Muscle of back (tissue), 13 donors: ENCODE measurements at places on chromosomes 16 and 17.

GRCh38 chr17:48804936-48805411 lies 12.1 kb downstream of the TTLL6 start:
- no peak for DNase-seq

GRCh38 chr17:75498039-75498725 lies 17.2 kb downstream of the CASKIN2 start:
- no peak for DNase-seq

DNA sequence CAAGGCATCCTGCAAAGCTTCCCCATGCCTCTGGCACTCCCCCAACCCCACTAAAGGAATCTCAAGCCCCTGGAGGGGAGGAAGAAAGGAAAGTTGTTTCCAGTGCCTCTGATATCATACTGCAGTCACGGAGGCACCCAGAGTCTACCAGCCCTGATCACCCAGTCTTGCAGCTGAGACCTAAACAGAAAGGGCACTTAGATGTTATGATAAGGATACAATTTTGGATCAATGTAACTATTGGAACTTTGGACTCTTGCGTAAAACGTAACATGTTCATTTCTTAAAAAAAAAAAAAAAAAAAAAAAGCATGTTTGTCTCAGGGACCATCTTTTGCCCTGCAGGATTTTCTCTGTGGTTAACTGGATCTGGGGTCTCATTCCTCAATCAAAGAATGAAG lies 52.4 kb upstream of the COX10 start:
- DNase-seq: no peak

- no peak for DNase-seq
Measured at GRCh38 chr16:83164816-83165215, 538.0 kb downstream of the CDH13 start.

DNA sequence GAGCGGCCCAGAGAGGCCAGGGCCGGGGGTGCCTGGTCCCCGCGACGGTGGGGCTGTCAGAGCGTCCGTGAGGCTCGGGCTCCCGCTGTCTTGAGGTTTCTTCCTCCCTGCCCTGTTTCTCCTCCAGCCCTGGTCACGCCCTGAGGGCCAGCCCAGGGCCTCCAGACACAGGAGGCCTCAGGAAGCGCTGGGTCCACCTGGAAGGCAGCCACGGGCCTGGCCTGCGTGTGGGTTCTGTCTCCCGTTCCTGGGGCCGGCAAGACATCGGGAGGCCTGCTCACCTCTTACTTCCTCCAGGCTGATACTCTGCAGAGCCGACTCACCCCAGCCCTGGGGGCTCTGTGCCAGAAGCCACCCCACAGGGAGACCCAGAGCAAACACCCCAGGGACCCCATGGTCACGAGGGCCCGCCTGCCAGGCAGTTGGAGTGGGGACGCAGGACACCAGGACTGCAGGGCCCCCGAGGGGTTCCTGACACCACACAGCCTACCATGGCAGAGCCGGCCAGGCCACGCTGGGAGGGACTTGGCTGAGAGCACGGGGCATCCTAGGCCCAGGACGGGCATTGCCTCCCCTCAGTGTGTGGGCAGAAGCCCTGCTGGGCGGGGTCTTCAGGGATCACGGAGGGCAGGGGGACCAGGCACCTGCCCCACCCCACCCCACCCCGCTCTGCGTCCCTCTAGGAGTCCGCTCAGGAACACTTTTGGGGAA lies 18.9 kb upstream of the CACNA1H start:
- DNase-seq: no peak

DNA sequence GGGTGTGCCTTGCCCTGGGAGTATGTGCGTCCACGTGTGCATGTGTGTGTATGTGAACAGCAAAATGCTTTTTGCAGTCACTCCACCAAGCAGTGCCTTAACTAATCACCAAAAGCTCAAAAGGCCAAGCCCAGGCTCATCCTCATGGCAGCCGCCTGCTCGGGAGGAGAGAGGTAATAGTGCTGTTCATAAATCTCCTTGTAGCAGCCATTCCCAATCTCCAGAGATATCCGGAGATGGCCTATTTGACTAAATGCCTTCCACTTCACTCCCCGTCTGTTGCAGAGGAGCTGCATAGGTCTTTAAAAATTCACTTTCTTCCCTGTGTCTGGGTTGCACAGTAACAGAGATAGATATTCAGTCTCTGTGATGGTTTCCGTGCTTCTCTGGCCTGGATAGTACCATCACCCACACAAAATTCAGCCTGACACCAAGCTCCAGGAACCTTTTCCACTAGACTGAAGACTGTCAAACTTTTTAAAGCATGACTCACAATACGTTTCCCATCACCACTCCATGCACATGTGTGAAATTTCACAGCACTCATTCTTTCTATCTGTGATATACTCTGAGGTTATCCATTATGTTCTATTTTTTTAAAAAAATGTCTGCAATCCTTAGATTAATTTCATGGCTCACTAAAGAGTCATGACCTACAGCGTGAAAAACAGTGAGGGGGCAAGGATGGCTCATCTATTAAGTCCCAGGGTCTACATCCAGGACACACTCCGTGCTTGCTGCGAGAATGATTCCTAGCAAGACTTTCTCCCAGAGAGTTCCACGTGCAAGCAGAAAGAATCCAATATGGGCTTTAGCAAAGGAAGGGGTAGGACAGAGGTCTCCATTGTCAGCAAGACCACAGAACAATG lies 357.8 kb downstream of the GRIN2A start:
- no peak for DNase-seq

DNA sequence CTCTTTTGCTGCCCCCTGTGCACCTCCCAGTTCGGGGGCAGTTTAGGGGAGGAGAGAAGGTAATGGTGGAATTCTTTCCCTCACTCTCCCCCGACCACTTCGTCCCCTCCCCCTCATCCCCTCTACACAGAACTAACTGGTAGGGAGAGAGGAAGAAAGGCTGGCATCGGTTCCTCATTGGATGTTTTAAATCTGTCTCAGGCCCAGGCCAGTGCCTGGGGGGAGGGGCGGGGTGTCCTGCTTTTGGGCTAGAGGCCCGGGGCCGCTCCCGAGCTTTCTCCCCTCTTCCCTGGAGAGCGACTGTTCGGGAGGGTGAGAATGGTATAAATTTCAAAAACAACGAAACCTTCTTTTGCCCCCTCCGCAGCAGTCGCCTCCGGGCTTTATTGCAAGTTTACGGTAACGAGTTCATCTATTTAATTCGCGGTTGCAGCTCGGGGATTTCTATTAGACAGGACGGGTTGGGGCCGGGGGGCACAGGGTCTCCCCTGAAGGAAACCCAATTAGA lies at the start of gene PRAC2:
PRAC2 (plus strand) TSS at position 271 of the 508 bp plus-strand sequence. CDS start 1,226 bp downstream, outside the sequence.
- no peak for DNase-seq

DNA sequence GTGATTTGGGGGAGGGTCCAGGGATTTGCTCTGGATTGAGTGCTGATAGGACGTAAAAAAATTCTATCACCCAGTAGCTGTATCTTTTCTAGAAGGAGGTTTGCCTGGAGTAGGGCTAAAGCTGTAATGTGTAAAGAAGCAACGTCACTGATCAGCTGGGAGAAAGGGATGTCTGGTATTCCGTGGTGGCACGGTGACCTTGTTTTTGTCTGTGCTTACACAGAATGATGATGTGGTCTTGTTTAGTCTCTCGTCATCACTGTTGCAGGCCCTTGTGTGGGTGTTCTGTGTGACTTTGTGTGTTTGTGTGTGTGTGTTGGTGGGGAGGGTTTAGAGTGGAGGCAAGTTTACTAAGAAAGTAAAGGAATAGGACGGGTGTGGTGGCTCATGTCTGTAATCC lies 22.5 kb upstream of the ARHGAP17 start:
- no peak for DNase-seq

DNA sequence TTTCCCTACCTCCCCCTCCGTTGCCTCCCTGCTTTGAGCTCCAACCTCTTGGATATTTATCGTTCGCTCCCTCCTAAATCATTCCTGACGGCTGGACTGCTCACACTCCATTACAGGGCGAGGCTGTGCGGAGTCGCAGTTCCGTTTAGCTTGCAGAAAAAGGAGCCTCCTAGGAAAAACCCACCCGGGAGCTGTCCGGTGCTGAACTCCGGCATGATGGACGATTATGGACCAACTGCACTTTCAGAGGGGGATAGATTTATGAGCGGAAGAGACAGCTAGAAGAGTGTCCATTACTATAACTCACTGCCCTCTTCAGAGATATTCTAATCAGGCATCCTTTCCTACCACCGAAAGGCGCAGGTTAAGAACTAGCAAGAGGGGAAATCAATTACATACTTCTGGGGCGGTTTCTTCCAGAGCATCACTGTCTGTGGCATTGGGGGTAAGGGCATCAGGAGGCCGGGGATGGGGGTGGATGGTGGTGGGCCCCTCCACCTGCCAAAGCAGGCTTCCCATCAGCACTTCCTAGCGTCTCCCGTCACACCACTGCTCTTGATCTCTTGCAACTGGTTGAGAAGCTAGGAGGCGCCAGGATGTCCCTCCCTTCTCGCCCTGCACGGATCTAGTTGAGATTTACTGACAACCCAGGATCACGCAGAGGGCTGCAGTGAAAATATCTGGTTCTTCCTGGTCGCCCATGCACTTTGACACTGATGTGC lies 251.2 kb downstream of the ENGASE start:
- no peak for DNase-seq

- peak; percentile 88 for DNase-seq
Measured at GRCh38 chr17:75589012-75589918, 1.7 kb downstream of the MYO15B start.

DNA sequence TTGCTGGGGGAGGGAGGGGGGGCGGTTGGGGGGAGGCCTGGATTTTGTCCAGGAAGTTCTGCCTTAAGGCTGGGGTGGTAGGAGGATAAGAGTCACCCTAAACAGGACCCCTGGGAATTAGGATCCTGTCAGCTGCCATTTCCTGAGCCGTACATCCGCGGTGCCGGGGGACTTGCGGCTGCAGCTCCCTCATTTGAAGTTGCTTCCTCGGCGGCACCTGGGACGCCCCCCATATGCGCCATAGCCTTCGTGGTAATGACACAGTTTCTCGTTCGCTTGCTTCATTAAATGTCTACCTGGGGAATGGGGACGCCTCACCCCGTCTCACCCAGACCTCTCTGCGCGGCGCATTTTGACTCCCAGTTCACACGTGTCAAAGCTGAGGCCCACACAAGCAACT lies 55.1 kb upstream of the PABPN1L start:
- no peak for DNase-seq

- DNase-seq: peak; percentile 68
Measured at GRCh38 chr17:42456223-42457106, 2.2 kb upstream of the ATP6V0A1 start.

DNA sequence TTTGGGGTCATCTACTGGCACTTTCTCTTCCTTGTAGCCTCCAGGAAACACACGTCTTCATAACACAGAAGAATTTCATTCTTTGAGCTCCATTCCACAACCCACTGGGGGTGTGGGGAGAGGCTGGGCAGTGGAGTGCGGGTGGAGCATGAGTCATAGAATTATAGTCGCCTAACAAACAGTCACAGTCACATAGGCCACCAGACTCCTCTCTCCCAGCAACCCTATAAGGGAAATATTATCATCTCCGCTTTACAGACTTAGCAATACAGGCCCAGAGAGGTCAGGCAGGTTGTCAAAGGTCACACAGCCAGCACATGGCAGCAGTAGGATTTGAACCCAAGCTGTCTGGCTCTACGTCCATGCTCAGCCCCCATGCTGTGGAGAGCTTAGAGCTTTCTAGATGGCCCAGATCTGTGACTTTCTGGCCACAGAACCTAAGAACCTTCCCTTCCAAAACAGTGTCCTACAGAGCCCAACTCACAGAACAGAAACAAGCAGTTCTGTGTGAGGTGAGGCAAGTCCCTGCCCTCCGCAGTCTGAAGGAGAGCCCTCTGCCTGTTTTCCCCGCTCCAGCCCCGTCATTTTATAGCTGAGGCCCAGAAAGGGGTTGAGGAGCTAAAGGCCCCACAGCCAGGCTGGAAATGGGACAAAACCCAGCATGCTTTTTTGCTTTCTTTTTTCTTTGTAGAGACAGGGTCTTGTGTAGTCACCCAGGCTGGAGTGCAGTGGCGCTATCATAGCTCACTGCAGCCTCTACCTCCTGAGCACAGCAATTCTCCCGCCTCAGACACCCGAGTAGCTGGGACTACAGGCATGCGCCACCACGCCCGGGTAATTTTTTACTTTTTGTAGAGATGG lies 10.7 kb upstream of the LITAF start:
- DNase-seq: peak; percentile 88

DNA sequence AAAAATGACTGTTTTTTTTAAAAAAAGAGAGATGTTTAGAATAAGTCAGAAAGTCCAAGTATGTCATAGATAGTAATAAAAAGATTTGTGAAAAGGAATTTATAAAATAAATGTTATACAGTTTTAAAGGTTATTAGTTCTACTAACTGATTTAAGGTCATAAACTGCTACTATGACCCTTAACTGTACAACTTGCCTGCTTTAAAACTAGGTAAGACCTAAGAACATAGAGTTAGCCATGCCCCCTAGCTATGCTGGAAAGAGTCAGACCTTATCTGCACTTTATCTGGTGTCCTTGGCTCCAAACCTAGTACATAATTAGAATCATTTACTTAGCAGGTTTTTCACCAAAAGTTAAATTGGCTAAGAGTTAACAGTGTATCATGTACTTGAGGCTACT lies 23.5 kb upstream of the SLC6A2 start:
- DNase-seq: no peak

DNA sequence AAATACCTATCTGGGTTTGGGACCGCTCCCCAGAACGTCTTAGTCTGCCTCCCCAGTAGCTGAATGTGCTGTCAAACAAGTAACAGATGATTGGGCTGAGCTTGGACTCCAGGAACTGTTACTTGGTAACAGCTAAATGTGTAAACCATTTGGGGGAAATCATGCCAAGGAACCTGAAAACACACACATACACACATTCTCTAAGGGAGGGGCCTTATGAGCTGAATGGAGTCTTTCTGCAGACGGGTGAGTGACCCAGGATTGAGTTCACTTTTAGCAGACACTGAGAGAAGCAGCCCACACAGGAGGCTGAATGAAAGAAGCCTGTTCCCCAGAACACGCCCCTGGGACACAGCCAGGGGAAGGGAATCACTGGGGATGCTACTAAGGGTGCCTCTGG lies 1.6 kb downstream of the ACLY start:
- peak; percentile 83 for DNase-seq
